ENCODE measurements at places on chromosomes 11 and 22.

DNA sequence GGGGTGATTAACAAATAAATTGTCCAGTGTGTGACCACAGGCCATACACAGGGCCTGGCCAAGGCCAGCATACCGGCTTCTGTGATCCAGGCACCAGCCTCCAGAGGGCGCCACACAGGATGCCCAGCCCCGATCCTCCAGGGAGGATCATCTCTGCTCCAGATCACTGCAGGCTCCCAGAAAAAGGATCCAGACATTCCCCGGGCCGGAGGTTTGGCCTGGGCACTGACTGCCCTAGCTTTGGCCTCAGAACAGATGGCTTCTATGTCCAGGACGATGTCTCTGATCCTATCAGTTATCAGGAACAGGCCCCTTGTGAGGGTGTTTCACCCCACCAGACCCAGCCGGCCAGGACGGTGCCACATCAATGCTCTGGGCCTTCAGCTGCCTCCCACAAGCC lies 74.5 kb upstream of the LMO1 start:
- no peak for DNase-seq

DNA sequence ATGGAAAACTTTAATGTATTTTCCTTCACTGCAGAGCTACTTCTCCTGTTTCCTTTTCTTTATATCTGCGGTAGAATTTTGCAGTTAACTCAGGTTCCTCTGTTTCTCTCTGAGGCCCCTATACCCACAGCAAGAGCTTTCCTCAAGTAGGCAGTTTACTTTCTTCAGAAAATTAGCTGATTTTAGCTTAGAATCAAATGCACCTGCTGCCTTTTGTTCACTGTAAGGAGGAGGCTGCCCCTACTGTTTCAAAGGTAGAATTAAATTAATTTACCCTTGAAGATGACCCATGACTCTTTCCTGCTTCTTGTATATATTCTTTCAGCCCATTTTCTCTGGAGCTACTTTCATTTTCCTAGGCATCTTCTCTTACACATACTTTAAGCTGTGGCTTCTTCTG lies 68.7 kb upstream of the GDPD4 start:
- no peak for DNase-seq

GRCh38 chr11:96306933-96307775 lies 35.8 kb downstream of the MAML2 start:
- DNase-seq: no peak

- no peak for DNase-seq
These were observed 97.2 kb downstream of the MICAL2 start for GRCh38 chr11:12207384-12208150.

DNA sequence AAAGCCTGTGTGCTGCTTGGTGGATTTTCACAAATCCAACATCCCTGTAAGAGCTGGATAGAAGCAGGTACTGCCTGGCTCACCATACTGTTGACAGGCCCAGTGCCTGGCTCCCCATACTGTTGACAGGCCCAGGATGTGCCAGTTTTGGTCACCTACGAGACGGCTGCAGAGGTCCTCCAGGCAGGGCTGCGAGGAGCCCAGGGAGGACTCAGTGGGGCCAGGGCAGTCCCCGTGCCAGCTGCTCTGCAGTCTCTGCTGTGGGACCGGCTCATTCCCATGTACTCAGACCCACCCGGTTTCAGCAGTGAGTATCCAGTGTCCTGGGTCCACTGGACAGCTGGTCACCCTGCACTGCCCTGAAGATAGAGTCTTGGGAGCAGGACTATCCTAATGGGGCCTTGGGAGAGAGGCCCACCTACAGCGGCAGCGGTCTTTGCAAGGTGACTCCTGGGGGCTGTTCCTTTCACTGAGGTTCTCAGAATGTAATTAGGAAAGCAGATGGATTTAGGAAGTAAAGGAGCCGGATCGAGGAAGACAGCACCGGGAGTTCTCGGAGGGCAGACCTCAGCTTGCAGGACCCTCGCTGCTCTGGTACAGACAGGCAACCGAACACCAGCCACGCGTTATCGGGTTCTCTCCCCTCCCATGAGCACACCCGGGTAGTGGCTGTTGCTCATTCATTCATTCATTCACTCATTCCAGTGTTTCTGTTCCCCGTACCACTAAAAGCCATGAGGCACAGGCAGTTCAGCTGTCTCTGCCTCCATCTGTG lies 106.1 kb downstream of the CTTN start:
- no peak for DNase-seq
